ENCODE measurements at places on chromosomes 12 and 14.

GRCh38 chr12:1918884-1919236 lies 408 bp upstream of the CACNA2D4 start:
- DNase-seq = no peak

DNA sequence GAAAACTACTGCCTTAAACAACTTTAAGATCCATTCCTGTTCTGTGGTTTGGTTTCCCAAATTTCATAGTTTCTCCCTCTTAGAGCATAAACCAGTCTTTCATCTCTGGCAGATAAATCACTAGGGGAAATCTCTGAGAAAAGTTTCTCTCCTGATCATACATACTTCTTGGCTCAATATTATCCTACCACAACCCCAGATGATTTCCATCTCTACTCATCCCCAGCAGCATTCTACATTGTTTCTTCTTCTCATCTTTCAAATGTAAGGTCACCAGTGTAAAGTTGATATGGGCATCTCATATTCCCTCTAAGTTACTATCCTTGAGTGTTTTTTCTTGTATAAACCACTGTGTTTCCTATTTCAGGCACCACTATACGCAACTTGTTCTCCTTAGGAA lies 45.9 kb upstream of the PLEKHG7 start:
- DNase-seq = no peak

DNA sequence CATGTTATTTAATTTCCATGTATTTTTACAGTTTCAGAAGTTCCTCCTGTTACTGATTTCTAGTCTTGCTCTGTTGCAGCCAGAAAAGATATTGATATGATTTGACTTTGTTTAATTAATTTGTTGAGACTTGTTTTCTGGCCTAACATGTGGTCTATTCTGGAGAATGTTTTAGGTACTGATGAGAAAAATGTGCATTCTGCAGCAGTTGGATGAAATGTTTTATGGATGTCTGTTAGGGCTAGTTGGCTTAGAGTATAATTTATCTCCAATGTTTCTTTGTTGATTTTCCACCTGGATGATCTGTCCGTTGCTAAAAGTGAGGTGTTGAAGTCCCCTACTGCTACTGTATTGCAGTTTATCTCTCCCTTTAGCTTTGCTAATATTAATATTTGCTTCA lies 54.4 kb downstream of the GPR137C start:
- DNase-seq = no peak

GRCh38 chr14:45838597-45838996 lies 585.6 kb upstream of the MIS18BP1 start:
- DNase-seq = no peak

DNA sequence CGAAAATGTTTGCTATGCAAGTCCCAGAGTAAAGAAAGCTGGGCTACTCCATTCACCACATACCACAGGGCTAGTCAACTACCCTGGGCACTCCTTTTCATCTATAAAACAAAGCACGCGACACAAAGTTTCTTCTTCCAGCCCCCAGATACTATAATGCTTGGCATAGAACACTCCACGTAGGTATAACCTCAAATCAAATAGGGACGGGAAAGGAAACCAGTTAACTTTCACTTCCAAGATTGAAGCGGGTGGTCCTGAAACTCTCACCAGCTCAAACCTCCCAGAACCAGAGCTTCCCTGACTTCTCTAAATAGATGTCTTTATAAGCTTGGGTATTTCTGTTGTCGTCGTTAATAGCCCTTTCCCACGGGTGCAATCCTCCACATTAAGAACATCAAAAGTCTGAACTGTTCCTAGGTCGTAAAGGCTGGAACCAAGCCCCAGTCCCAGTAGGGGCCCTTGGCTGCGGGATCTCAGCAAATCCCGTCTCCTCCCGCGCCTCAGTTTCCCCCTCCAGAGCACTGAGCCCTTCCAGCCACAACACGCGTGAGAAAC lies 647 bp downstream of the LGMN start:
- peak; percentile 20 for DNase-seq

DNA sequence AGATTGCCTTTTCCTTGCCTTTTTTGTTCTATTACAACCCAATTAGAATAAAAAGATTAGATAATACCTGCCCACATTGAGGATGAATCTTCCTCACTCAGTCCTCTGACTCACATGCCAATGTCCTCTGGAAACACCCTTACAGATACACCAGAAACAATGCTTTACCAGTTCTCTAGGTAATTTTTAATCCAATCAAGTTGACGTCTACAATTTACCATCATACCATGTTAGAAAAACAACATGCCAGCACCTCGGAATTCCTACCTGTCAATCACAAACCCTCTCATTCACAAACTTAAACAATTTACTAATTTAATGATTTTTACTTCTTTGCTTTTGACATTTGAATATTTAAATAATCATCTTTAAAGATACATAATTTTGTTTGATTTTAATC lies 953.8 kb downstream of the TRHDE start:
- DNase-seq = no peak

DNA sequence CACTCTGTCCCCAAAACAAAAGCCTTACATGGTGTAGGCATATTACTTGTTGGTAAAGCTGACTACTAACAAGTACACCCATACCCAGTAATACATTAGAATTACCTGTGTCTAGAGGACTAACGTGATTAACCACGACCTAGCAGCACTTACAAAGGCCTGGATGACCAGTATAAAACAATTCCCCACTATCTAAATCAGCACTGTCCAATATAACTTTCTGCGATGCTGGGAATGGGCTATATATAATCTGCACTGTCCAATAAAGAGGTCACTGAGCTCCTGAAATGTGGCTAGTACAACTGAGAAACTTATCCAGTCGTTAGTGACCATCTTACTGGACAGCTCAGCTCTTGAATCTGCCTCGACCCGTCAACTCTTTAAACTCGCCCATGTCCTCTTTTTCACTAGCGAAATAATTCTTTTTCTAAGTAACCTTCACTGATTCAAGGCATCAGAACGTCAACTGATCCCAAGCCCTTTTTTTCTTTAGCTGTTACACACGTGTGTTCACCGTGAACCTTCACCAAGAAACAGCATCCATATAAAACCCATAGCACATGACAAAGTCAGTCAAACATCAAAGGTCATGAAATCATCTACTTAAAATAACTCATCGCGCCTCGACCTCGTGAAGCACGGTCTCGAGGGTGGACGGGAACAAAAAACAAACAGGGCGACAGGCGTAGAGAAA lies 905 bp upstream of the CIPC start:
- peak; percentile 48 for DNase-seq

Measured in kidney capillary endothelial cell (primary cell).